ENCODE measurements at places on chromosomes 1 and 21.

DNA sequence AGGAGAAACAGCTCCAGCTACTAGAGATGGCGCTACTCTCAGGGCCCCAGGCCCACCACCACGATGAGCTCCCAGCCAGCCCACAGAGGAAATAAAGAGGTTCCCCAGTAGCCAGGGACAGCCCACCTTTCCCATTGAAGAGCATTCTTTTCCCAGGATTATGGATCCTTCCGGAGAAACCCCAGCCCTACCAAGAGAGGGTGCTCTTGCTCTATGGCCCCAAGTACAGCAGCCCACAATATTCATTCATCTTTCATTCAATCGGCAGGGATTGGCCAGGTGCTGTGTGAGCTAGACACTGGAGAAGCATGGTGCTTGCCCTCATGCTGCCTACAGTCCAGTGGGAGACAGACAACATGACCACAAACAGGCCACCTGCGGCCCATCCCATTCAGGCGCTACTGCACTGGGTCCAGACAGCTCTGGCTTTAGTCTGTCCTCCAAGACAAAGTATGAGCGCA, 29.9 kb downstream of the PMVK start:
- no peak for DNase-seq

DNA sequence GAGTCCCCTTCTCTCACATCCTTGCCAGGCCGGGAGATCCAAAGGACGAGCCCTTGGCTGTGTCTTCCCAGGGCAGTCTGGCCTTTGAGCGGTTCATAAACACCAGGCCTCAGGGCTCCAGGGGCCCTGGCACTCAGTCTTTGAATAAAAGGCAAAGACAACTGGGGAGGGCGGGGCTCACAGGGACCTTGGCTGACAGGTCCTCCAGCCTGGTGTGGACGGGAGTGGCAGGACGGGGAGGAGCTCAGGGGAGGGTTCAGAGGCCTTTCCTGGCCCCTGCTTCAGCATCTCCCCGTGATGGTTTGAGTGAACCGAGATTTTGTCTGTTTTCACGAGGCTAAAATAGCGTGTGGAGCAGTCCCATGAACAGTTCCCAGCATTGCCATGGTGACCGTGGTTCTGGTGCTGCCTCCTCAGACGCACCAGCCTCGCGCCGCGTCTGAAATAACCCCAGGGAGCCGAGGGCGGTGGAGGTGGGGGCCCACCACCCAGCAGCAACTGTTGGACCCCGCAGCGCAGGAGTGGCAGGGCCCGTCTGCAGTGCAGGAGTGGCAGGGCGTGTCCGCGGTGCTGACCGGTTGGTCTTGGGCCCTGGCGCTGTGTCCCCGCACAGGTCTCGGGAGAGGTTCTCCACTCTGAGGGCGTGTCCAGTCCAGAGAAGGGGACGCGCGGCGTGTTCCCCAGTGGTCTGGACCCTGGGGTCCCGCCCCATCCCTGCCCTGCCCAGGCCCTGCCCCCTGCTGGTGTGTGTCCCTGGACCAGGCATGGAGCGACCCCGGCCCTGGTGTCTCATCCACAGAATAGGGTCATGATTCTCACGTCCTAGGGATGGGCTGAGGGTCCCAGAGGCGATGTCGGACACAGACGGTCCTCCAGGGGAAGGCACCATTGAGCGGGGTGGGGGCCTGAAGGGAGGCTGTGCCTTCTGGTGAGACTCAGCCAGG, 7.1 kb upstream of the PRKCZ start:
- DNase-seq: no peak

GRCh38 chr1:235883261-235883927, 16.7 kb upstream of the LYST start:
- no peak for DNase-seq

GRCh38 chr1:147640553-147641165, 29.7 kb downstream of the ACP6 start:
- DNase-seq: peak; percentile 70

DNA sequence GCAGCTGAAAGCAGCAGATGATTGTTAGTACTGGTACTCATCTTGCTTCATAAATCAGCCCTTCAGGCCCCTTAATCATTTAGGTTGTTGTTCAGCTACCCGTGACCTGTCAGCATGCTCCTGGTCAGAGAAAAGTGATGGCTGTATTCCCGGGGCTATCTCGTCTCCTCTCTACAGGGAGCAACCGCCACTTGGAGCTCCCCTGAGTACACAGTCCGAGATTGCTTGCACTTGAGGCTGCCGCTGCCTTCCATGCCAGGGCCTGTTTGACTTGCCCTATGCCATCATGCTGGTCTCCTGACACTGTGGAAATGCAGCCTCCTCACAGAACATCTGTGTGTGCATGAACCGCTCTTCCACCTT, 97.5 kb downstream of the SPATA46 start:
- DNase-seq: no peak

- DNase-seq: no peak
Observed at GRCh38 chr1:161998811-161999210, 24.9 kb downstream of the OLFML2B start.

DNA sequence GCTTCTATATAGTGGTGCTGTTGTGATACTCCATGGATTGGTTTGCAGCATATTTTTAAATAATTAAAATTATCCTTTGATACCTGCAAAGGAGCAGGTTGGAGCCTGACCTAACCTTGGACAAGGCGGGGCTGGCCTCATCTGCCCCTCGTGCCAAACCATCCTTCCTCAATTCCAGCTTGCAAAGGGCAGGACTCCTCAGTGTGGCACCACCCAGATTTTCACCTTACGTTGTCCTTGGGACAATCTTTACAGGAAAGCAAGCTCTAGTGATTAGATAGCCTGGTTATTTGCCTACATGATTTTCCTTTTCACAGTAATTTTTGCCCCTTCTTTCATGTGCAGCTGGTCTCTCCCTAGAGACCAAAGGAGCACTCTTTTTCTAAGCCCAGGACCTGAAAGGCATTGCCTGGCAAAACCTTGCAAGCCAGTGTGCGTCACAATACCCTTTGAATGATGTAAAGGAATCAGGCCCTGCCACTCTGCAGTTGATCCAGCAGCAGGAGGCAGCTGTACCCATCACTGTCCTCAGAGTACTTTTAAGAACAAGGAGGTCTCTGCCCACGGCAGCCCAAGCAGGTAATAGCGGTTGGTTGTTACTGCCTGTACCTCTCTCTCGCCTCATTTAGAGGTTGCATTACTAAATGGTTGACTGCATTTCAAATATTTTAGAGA, 99.4 kb downstream of the ADSS2 start:
- DNase-seq: no peak

GRCh38 chr1:97943354-97943753, 22.5 kb upstream of the DPYD start:
- no peak for DNase-seq

GRCh38 chr21:26154753-26155152, 15.8 kb downstream of the APP start:
- no peak for DNase-seq

Measured in iPS DF 6.9 (cell line).